Fibroblast of mammary gland (primary cell): ENCODE measurements at places on chromosomes 5 and 9.

- DNase-seq: peak; percentile 42
Observed at GRCh38 chr5:81850501-81851357, 99.8 kb upstream of the SSBP2 start.

GRCh38 chr9:116715751-116716150 is 28.6 kb downstream of the TRIM32 start:
- DNase-seq: no peak

GRCh38 chr9:103811462-103811861 is 282.6 kb upstream of the SMC2 start:
- DNase-seq: no peak

- DNase-seq: no peak
Observed at GRCh38 chr9:134301387-134302129, 24.7 kb upstream of the RXRA start.

DNA sequence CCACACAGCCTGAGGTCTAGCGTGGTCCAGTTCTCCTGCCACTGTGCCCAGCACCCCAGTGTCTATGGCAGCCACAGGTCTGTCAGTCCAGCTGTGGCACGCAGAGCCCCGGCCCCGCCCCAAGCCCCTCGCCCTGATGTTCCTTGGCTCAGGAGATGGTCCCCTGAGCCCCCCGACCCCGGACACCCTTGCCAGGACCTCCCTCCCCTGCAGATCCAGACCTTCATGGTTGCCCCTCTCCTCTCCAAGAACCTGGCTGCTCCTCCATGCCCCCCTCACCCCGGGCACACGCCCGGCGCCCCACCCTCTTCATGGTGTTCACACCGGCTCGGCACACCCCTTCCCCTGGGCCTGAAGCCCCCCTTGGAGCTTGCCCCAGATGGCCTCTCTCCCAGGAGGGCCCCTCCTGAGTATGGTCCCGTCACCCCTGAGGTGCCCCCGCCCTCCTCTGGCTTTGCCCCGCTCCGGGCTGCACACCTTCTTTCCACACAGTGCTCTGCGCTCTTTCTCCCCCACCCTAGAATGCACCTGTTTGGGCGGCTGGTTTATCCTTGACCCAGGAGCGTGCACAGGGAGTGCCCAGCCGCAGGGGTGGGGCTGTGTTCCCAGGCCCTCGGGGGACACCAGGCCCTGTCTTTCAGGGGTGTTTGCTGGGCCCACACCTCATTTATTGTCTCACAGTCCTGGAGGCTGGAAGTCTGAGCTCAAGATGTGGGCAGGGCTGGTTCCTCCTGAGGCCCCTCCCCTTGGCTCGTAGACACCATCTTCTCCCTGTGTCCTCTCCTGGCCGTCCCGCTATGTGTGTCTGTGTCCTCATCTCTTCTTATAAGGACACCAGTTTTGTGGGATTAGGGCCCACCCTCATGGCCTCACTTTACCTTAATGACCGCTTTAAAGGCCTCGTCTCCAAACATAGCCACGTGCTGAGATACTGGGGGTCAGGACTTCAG is 37.6 kb downstream of the KCNT1 start:
- no peak for DNase-seq

DNA sequence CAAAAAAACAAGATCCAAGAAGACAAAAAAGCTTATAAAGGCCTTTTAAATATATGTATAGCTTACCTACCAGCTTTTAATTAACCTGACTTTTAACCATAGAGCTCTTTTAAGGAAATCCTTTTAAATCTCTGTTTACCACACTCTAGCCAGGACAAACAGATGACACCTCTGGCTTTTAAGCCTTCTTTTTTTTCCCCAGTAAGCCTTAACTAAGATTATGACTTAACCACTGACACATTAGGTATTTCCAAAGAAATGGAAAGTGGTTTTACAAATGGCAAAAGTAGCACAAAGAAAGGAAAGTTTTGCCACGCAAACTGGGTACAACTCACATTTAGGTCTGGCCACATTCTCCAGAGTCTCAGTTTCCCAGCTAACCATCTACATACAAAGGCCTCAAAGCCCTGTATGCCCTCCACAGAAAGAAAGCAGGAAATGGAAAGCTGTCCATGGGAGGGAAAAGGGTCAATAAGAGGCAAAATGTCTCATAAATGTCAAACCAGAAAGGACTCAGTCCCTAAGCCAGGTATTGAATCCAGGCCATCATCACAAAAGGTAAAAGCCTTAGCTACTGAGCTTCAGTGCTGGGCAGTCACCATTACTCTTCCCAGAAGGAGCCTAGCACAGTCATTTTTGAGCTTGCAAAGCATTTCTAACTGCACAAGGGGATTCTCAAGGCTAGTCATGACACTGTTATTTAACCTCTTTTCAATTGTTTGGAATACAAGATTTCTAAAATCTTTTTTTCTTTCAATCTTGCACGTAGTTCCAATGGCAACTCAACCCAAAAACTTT is 19.7 kb downstream of the TMEM161B start:
- no peak for DNase-seq

DNA sequence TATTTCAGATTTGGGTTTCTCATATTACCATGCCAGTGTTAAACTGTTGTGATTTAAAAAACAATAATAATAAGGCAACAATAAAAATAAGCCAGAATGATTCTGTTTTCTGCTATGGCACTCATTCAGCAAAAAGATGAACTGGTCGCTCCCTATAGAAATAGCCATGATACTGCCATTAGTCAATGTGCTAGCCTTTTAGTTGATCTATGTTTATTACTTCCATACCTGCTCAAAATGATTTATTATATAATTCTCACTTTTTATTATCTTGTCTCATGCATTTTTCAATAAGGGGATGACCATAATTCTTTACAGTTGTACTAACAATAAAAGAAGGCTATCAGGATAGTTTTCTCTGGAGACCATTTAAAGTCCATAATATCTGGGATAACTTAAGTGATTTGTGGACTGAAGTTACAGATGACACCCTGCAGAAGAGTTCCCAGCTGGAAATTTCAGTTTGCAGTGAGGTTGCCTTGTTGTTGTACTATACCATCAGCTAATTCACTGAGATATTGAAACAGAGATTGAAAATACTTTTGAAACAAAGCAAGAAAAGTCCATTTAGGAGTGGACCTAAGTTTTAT is 334.3 kb downstream of the GABRB2 start:
- no peak for DNase-seq

DNA sequence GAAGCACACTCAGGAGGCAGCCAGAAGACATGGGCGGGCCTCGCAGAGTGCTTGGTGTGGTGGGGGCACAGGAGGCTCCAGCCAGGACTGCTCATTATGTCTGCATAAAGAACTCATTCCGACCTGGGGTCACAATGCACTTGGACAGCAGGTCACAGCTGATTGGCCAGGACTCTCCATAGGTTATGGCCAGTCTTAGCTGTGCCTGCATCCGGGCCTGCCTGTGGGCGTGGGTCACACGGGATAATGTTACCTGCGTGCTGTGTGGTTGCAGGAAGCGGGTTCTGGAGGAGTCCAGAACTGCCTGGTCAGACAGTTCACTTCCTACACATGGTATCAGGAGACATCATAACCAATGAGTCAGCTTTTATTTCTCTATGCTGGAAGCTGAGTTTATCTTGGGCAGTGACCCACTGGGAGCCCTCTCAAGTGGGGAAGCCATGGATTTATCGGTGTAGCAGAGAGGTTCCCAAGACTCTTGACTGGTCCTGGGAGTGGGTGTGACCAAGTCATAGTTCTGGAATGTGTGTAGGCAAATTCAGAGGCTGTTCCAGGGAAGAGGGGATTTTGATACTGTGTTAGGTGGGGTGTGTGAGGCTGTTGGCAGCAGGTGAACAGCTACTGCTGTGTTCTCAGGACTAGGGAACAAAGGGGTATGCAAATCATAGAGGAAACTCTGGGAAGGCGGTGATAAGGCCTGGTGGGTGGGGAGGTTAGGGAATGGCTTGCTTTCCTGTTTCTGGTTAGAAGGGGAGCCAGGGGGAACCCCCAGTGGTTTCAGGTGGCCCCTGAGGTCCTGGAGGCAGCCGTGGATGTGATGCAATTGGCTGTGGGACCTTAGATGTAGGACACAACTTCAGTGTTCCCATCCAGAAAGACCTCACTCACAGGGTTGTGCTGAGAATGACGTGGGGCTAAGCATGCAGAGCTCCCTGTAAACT is 51.3 kb downstream of the ARHGEF37 start:
- peak; percentile 82 for DNase-seq
